ENCODE measurements at places on chromosomes 16 and 17.

GRCh38 chr17:7238420-7239090, 702 bp downstream of the PHF23 start:
- peak; percentile 47 for DNase-seq

DNA sequence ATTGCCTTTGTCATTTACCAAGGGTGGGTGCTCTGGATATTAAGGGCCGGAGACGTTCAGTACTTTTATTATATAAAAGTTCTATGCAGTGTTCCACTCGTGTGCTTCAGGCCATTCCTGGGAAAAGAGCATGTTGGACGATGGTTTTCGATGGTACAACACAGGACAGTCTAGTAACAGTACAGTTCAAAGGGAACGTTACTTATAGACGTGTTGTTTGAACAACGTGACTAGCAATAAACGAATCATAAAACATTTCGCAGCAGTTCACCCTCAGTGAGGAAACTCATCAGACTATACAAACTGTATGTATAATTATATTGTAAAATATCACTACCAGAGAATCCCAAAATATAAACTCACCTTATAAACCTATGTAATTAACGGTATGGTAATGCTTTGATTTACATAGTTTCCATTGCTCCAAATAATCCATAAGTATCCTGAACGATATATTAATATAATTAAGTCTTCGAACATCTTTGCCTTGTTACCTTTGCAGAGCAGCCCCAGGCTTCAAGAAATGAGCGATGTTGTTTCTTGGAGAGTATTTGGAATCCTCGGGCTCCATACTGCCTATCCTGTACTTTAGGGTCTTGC, 589 bp downstream of the NMT1 start:
- DNase-seq, result no peak

- DNase-seq, result no peak
Measured at GRCh38 chr17:37280841-37281240, 94.9 kb upstream of the C17orf78 start.

DNA sequence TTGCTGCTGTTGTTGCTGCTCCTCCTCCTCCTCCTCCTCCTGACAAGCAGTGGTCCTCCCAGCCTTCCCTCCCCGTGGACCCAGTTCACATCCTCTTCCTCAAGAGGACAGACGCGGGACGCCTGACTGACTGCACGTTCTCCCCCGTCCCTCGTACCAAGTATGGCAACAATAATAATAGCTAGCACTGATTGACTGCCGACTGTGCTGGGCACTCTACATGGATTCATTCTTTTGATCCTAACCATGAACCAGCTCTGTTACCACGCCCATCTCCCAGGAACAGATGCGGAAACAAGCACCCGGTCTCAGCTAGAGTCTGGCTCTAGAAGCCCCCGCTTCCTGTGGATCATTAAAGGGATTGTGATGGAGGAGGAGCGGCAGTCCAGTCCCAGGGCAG, 78.0 kb downstream of the GNAO1 start:
- no peak for DNase-seq

DNA sequence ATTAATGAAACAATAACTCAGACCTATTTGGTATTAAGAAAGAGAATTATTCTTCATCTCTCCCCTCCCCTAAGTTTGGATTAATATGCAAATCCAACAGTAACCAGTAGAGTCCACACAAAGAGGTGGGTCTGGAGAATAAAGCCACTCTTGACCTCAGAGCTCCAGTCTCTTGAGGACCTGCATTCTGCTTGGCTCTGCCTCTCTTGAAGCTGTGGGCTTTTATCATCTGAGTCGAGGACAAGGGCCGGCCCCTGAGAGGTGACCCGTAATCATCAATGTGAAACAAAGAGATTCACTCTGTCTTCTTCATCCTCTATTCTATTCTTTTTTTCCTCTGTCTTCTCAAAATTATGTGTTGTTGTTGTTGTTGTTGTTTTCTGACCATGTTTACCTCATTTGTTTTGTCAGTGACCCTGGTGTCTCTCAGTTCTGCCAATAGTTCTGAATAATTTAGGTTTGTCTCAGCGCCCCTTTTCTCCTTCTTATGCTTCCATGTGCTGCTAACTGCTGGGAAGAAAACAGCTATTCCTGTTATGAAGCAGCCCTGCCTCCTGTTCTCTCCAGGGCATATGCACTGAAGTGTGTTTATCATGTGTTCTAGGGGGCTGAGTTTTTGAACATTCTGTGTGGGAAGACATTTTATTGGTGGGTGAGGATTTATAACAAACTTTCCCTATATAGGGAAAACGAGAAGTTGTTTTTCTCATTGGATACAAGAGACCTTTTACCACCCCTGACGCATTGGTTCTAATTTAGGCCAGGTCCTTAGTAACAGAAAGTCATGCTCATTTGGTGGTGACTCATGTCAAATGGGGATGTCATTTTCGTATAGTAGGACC, 135.8 kb downstream of the TRIM37 start:
- DNase-seq, result no peak

DNA sequence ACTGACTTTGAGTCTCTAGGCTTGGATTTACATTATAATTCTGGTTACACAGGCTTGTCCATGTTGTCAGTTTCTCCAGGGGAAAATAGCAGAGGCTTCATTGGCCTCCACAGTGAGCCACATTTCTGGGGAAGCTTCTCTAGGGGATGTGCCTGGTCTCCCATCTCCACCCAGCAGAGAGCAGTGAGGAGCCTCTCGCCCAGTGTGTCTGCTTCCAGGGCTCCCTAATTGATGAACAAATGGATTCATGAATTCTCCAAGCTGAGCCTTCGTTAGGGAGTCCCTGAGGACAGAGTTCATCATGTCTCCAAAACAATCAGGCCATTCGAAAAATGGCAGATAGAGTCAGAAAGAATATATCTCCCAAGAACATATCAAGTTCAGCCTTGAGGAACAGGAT, 162.4 kb upstream of the TOX3 start:
- DNase-seq, result no peak

- DNase-seq, result no peak
Measured at GRCh38 chr17:46928467-46929261, 5.7 kb downstream of the GOSR2 start.

DNA sequence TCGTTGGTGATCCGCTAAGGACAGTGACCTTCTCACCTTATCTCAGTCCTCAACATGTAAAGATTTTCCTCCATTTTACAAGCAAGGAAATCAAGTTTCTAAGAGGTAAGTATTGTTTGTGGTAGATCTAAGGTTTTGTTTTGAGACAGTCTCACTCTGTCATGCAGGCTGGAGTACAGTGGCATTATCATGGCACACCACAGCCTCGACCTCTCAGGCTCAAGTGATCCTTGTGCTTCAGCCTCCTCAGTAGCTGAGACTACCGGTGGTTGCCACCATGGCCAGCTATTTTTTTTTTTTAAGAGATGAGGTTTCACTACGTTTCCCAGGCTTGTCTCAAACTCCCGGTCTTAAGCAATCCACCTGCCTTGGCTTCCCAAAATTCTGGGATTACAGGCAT, 34.9 kb downstream of the PRKCA start:
- no peak for DNase-seq

- no peak for DNase-seq
Measured at GRCh38 chr17:78184351-78184750, 2.5 kb downstream of the TK1 start.

- DNase-seq, result no peak
Measured at GRCh38 chr17:49613182-49613800, 37.6 kb downstream of the NXPH3 start.

GRCh38 chr16:54620197-54620596, 310.5 kb upstream of the IRX5 start:
- DNase-seq, result no peak

DNA sequence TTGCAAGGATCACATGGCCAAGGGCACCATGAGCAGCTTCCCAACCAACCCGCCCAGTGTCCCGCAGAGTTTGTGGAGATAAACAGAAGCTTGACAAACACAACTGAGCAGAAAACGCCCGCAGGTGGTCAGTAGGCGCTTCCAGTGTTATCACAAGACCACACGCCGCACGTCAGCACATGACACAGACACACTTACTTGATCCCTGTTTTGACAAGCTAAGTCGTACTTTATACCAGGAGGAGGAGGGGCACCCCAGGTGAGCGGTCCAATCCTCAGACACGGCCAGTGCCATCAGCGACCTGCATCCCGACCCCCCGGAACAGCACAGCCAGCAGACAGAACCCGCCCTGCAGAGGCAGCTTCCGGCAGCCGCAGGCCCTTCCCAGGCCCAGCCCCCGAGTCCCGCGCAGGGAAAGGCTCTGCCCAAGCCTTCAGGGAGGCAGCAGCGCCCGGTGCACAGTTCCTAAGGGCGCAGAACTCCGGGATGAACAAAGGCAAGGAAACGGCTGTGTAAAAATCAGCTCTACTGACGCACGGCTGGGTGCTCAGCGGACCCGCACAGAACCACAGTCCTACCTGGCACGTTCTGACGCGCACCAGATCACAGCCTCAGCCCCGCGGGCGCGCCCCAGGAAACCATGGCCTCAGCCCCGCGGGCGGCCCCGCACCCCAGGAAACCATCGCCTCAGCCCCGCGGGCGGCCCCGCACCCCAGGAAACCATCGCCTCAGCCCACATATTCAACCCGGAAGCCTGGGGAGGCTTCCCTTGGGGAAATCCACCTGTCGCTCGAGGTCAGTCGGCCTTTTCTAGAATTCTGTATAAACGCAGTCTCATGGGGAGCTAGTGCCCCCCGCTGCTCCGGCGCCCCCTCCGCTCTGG, 27.8 kb downstream of the AXIN1 start:
- no peak for DNase-seq

DNA sequence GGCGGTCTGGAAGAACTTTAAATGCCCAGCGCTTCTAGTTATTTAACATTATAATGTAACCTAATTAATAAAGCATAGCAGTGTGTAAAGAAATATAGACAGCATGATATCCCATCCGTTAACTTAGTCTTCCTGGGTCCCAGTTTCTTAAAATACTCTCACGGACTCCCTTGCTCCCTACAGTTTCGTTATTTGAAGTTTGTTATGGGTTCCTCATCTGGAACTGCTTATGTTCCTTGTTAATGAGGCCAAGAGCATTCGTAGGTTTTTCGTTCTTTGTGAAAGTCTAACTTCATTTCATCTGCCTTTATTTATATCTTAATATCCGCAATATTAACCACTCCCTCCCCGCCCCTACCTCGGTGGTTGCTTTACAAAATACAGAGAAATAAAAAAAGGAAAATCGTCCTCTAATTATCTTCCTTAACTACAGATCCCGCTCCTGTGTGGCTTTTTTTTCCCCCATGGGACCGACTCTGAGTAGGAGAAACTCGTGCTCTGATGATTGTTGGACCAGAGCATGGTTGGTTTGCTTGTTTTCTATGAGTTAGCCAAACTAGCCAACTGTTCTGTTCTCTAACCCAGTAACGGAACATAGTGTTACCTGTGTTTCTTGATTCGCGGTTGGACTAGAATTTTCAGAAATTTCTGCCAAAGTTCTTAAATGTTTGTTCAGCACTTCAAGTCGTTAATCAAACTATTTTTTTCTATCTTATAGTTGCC, 863 bp downstream of the ADPRM start:
- peak; percentile 22 for DNase-seq

GRCh38 chr17:48483471-48484131, 47.2 kb downstream of the HOXB1 start:
- peak; percentile 100 for DNase-seq

GRCh38 chr17:8537734-8538133, 92.8 kb downstream of the MYH10 start:
- DNase-seq, result no peak

- peak; percentile 25 for DNase-seq
Measured at GRCh38 chr17:30230596-30231125, 4.8 kb downstream of the SLC6A4 start.

- peak; percentile 34 for DNase-seq
Measured at GRCh38 chr17:2400474-2400866, 390 bp downstream of the MNT start.

- DNase-seq, result no peak
Measured at GRCh38 chr17:51820252-51820651, 338.3 kb downstream of the CA10 start.

DNA sequence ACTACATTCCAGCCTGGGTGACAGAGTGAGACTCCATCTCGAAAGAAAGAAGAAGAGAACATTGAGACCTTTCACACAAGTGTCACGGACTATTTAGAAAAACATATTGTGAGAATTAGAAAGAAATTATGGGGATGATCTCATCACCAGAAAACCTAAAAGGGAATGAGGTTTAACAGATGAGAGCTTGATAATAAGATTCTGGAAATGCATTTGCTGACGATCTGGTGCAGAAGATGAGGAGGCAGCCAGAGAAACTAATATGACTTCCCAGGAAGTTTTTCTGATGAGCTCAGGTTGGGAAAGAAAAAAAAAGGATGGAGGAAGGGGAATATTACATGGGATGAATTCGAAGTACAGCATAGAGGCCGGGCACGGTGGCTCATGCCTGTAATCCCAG, 10.8 kb upstream of the APOH start:
- DNase-seq, result peak; percentile 6

GRCh38 chr16:1090620-1091587, 5.1 kb downstream of the C1QTNF8 start:
- no peak for DNase-seq

DNA sequence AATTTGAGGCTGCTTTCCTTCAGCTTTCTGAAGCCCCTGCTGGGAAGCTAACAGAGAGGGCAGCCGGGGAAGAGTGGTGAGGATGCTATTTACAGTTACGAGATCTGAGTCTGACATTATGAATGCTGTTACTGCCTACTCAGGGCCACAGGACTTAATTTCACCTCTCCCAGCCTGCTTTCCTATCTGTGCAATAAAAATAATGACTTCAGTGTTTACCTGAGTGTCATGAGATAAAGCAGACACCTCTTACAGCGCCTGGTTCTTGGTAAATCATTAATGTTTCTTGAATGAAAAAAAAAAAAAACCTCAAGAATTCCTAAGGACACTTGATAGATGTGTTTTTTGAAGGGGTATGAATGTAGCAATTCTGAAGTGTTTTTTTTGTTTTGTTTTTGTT, 24.2 kb upstream of the CPHXL start:
- DNase-seq, result no peak

DNA sequence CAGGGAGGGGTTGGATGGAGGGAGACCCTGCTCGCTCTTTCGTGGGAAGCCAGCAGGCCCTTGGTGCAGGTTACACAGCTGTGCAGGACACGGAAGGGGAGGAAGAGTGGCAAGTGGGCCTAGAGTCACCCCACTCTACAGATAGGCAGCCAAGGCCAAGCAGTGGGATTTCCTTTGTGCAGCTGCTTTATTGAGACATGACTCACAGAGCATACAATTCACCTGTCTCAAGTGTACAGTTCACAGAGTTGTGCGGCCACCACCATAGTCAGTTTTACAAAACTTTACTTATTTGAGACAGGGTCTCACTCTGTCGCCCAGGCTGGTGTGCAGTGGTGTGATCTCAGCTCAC, 91.2 kb upstream of the CIBAR2 start:
- DNase-seq, result no peak

- DNase-seq, result peak; percentile 70
Measured at GRCh38 chr17:57597531-57598453, 147.3 kb downstream of the CCDC182 start.

- DNase-seq, result no peak
Measured at GRCh38 chr16:1310832-1311200, 1.4 kb downstream of the UBE2I start.

- peak; percentile 77 for DNase-seq
Measured at GRCh38 chr17:61809816-61810392, 53.4 kb downstream of the BRIP1 start.

Measured in fibroblast of skin of abdomen (primary cell).